ENCODE measurements at places on chromosomes 4 and X.

DNA sequence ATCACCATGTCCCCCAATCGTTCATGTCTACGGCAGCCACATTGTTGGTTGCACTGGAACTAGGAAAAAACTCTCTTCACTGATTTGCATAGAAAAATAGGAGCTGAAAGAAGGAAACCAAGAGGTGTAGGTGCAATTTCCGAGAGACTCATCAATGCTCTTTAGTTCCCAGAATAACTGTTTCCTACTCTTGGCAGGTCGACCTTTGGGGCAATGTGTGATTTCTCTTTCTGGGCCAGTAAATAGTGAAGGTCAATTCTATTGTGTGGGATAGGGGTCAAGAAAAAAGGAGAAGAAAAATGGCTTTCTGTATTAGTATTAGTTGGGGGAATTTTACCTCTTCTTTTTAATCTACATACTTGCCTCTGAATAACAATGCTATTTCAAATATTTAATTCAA, 55.9 kb upstream of the PDE5A start:
- DNase-seq = no peak

GRCh38 chr4:60790608-60791007, 409.5 kb upstream of the ADGRL3 start:
- no peak for DNase-seq

GRCh38 chr4:39812500-39812899, 114.6 kb downstream of the UBE2K start:
- DNase-seq = peak; percentile 8

DNA sequence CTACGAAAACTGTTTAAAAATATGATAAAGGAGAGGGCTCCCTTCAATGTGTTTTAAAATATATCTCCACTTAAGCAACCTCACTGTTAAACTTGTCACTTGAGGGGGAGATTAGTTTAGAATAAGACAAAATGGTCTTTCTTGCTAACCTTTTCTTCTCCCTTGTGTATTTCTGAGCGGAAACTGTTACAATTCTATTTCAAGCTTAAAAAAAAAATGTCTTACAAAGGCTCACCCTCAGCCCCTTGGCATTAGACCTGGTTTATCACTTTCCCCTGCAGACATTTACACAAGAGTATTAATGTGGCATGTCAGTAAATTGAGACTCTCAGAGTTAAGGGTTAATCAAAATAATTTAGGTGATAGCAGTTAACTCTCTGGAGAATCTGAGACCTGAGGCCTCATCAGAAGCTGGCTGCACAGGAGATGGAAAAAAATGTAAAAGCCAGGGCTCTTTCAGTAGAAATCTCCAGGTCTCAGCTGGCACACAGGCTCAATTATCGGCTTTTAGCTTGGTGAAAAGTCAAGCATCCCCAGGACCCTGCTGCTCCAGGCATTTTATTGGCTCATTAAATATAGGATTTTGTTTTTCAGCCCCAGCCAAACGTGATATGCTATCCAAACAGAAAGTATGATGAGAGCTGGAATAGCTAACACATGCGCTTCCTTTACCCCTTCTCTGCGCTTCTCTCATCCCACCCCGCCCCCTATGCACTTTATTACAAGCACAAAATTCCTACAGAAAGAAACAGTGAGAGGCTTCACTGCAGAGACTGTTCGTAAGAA, 130.5 kb downstream of the PPA2 start:
- DNase-seq = no peak

GRCh38 chr4:74527049-74527448, 82.1 kb downstream of the AREG start:
- DNase-seq = no peak

DNA sequence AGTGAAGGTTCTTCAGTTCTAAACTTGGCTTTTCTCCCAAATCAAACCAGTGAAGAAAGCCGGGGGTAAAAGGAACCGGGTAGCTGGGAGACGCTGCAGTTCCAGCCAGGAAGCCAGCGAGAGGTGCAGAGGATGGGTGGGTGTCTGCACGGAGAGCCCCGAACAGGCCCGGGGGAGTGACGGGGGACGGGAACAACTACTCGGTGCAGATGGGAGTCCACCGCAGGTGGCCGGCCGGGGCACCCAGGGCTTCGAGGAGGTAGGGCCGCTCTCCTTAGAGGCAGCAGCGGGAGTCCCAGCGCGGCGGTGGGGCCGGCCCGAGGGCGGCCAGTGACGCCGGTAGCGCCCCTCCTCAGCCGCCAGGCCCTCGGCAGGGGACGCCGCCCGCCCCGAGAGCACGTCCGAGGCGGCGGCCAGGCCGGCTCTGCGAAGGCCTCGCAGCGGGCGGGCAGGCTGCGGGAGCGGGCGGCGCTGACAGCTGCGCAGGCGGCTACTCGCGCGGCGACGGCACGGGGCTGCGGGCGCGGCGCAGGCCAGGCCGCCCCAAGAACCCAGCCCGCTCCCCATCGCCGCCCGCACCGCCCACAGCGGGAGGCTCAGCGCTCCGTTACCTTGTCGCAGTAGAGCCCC, 449 bp downstream of the FBXL5 start:
- DNase-seq = no peak

- no peak for DNase-seq
Measured at GRCh38 chr4:55397520-55398321, 2.0 kb downstream of the TMEM165 start.

GRCh38 chrX:115589419-115589818, 28.4 kb downstream of the PLS3 start:
- DNase-seq = no peak

DNA sequence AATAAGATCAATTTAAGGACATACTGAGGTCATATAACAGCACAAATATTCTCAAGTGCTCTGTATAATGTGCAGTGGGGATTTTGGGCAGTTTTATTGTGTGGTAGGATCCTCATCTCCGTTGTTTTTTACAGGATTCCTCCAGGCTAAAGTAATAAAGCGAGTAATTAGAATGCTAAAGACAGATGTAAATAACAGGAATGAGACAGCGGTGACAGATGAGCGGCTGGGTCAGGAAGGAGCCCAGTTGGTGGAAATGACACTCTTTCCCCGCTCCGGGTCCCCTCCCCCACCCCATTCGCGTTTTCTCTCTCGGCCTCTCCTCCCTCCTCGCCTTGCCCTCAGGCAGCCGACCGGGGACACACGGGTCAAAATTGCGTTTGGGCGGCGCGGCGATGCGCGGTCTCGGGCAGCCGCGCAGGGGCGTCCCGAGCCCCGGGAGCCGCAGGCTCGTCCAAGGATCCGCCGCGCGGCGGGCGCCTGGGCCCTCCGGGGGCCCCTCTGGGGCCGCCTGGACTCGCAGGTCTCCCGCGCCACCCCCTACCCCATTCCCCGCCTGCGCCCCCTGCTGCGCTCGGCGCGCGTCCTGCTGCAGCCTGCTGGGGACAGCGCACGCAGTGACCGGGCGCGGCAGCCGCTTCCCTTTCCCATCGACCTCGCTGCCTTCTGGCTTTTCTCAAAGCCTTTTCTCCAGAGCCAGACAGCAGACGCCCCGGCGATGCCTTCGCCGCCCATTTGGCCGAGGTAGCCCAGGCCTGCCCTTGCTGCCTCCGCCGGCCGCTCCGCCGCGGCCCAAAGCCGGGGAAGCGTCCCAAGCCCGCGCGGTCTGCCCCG, 16.2 kb downstream of the POU4F2 start:
- no peak for DNase-seq

DNA sequence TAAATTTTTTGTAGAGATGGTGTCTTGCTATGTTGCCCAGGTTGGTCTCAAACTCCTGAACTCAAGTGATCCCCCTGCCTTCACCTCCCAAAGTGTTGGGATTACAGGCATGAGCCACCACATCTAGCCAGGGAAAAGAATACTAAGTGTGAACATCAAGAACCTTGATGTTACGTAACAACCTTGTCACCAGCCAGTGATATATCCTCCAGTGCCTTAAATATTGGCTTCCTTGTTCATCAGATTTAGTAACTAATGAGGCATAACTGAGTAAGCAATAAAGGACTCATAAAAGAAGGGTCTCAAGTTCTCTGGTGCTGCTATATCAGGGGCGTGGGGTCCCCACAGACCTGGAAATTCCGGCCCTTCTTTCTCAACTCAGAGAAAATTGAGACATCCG, 60.5 kb upstream of the ENPEP start:
- DNase-seq = no peak

- DNase-seq = no peak
Measured at GRCh38 chr4:25658357-25658771, 2.7 kb downstream of the SLC34A2 start.

GRCh38 chrX:120761810-120762209, 113.9 kb downstream of the CT47B1 start:
- DNase-seq = no peak

DNA sequence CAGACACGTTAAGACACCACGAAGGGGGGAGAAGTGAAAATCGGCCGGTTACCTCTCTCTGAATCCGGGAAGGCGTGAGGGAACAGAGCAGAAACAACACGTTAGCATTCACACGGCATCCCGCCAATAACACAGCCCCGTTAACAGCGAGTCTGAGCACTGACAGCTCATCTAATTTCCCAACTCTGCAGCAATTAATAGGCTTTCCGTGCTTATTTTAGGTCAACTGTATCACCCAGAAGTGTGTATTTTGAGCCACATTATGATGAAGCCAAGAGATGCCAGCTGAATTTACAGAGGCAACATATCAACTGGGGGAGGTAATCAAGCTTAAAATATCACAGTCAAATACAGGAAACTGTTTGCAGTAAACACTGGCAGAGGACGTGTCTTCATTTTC, 92.6 kb downstream of the NSUN7 start:
- DNase-seq = no peak

DNA sequence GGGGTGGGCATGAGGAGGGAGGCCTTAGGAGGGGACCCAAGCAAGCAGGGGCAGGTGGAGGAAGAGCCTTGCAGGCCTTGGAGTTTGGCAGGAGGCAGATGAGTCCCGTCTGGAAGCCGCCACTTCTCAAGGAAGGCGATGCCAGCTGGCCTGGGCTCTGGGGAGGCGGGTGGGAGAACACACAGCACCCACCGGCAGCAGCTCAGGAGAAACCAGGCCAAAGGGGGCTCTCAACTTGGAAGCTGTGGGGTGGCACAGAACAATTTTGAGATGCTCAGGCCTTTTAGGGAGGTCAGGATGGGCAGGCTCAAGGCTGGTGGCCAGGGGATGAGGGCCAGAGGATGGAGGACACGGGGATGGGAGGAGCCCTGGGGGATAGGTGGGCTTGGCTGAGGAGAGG, 11.6 kb upstream of the DUSP9 start:
- no peak for DNase-seq

DNA sequence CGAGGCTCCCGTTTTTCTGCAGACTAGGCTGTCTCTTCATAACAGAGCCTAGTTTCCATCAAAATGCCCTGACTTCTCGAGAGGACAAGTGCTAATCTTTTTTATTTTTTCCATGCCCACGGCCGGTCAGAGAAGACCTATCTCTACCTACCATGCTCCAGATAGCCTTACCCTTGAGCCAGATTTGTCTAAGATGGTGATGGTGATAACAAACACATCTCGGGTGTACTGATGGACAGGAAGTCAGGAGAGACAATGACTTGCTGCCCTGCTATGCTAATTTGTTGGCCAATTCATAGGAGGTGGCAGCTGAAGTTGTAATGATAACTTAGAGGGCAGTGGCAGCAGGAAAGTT, 42.2 kb upstream of the NKRF start:
- peak; percentile 7 for DNase-seq

- DNase-seq = no peak
Measured at GRCh38 chr4:90280954-90281353, 153.8 kb downstream of the CCSER1 start.
